Pancreas (tissue), 10 donors: ENCODE measurements at places on chromosomes 5 and 9. TPM values are rescaled to one million over a fixed set of nuclear protein-coding genes. Genes with fewer than 3 reads are reported as not detected.
A peak's percentile ranks its signal among the peaks of the same experiment; 100 is the strongest.

- no peaks in the 10 kb centered on the region for H3K27me3 ChIP-seq
- H3K4me3 ChIP-seq = no peak overlapping the region
- no peaks in the 10 kb centered on the region for H3K4me1 ChIP-seq
- H3K36me3 ChIP-seq = no peaks in the 10 kb centered on the region
These were observed 62.1 kb downstream of the SEMA5A start for GRCh38 chr5:9483779-9484178.

- DNase-seq = no peak
- no peaks in the 10 kb centered on the region for H3K4me1 ChIP-seq
- no peak overlapping the region for H3K27ac ChIP-seq
- H3K4me3 ChIP-seq = no peak overlapping the region
These were observed 93.5 kb upstream of the RIOK2 start for GRCh38 chr5:97276474-97277120.

DNA sequence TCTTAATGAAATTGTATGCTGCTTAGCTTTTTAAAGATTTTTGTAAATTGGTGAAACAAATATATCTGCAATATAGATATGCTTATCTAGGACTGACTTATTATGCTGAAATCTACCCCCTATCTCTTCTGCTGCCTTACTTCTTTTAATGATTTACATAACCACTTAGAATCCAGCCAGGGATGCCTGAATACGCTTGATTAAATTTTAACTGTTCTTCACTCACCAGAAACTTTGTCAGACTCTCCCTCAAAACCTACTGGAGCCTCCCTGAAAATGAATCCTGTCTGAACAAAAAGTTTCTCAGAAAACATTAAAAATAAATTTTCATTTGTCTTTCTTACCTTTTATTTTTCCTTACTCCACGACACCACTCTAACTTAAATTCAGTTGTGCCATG is 111.7 kb downstream of the ST8SIA4 start:
- H3K27ac ChIP-seq = no peak overlapping the region
- peaks cover 5% of the 10 kb centered on the region for H3K4me1 ChIP-seq
- no peaks in the 10 kb centered on the region for H3K36me3 ChIP-seq

GRCh38 chr5:180376511-180376910 is 23.4 kb upstream of the GFPT2 start:
- no peak overlapping the region for H3K27ac ChIP-seq
- no peak overlapping the region for H3K4me3 ChIP-seq
- no peaks in the 10 kb centered on the region for H3K4me1 ChIP-seq
- no peaks in the 10 kb centered on the region for H3K27me3 ChIP-seq
- DNase-seq = no peak

- no peaks in the 10 kb centered on the region for H3K27me3 ChIP-seq
- no peak overlapping the region for H3K4me3 ChIP-seq
- H3K4me1 ChIP-seq = peaks cover 11% of the 10 kb centered on the region
- no peaks in the 10 kb centered on the region for H3K36me3 ChIP-seq
- no peak for DNase-seq
These were observed 89.6 kb downstream of the TARS1 start for GRCh38 chr5:33530183-33531036.

- no peaks in the 10 kb centered on the region for H3K4me1 ChIP-seq
- H3K27me3 ChIP-seq = no peaks in the 10 kb centered on the region
- H3K27ac ChIP-seq = peak within 1 kb of the TSS; percentile 77
- DNase-seq = peak; percentile 85
- H3K4me3 ChIP-seq = peak within 1 kb of the TSS; percentile 97
- no peaks in the 10 kb centered on the region for H3K36me3 ChIP-seq
These were observed at the start of gene BSPRY for GRCh38 chr9:113349445-113350094. TSS of gene BSPRY (plus strand) at chr9:113349541. CDS start at chr9:113349580, 39 bp downstream.

- DNase-seq = no peak
- H3K4me1 ChIP-seq = peaks cover 5% of the 10 kb centered on the region
- H3K4me3 ChIP-seq = peak overlapping the region; percentile 96
- no peaks in the 10 kb centered on the region for H3K27me3 ChIP-seq
These were observed 1.1 kb downstream of the POMT1 start for GRCh38 chr9:131503626-131504465.

DNA sequence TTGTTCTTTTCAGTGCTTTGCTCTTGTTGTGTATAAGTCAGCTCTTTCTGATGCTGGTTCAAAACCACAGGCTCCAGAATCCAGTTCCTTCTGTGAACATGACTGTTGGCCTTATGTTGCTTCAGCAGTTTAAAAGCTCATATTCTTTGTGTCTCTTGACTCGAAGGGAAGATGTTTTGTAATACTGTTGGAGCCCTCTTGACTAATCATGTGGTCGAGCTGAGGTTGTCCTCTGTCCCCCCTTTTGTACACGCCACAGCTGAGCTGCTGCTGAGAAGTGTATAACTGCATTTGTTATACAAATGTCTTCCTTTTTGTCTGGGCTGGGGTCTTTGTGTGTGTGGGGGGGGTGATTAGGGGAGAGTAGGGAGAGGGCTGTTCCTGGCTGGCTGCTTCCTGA is 35.8 kb downstream of the SLC36A1 start:
- DNase-seq = no peak
- H3K4me1 ChIP-seq = no peaks in the 10 kb centered on the region
- no peak overlapping the region for H3K27ac ChIP-seq
- H3K36me3 ChIP-seq = no peaks in the 10 kb centered on the region
- no peaks in the 10 kb centered on the region for H3K27me3 ChIP-seq

The PTCD2 gene
- 2.8 TPM for total RNA-seq

The RPL37 gene
- 544 TPM for total RNA-seq

The FBN2 gene
- 0.06 TPM for total RNA-seq
